ENCODE measurements at places on chromosomes 16 and 17.

- no peak for DNase-seq
These were observed 2.0 kb upstream of the NOB1 start for GRCh38 chr16:69756705-69757104.

GRCh38 chr17:35545150-35545549 is 7.7 kb upstream of the SLFN12L start:
- DNase-seq = no peak

GRCh38 chr17:65047941-65048340 is 8.6 kb downstream of the GNA13 start:
- no peak for DNase-seq

GRCh38 chr17:41334385-41335305 is 16.0 kb downstream of the KRT33A start:
- no peak for DNase-seq

DNA sequence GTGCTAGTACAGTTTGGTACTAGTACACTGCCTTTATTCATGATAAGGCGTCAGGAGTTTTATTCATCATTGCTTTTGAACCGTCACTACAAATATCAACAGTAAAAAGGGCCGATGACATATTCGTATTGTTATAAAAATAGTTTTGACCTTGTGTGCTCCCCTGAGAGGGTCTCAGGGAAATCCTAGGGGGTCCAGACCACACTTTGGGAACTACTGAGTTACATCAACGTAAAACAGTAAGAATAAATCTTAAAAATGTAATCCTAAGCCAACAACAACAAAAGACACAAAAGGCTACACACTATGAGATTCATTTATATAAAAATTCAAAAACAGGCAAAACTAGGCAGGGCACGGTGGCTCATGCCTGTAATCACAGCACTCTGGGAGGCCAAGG is 11.2 kb downstream of the MYH10 start:
- no peak for DNase-seq

DNA sequence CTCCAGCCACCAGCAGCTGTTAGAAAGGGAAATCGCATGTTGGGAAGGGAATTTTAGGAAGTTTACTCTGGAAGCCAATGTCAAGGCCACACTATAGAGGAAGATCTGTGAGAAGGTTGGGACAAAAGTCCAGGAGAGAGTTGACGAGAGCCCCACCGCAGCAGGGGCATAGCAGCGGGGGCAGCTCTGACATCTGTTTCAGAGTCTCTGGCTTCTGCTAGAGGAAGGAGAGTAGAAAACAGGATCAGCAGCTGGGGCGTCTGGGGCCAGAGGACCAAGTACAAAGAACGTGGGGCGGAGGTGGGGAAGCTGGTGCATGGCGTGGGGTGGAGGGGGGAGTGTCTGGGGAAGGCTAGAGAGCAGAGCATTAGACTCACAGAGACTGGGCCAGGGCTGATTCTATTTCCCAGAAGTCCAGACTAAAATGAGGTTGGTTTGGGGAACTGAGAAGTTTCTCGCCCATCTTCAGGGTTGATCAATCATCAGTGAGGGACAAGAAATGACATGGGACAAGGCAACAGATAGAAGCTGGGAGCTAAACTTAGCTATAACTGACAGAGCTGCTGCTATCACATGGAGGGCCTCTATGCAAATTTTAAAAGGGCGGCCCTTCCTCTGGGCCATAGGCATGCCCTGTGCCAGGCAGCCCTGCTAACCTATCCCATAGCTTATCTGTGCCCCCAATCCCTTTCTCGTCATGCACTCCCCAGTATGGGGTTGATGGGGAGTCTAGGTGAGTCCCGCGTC is 1.2 kb downstream of the RABEP2 start:
- DNase-seq = no peak

DNA sequence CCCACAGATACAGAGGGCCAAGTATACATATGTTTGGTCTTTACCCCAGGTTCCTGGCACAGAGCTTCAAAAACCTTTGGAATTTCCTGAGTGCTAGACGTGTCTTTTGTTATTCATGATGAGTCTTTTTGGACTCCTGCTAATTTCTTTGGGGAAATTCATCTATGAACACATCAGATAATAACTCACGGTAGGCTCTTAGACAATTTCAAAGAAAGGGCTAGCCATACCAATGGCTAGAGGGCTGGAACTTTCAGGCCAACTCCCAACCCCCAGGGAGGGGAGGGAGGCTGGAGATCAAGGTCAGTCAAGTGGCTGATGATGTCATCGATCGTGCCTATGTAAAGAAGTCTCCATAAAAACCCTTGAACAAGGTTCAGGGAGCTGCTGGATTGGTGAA is 101.9 kb downstream of the STX8 start:
- DNase-seq = no peak

- no peak for DNase-seq
These were observed 82.5 kb upstream of the TNRC6C start for GRCh38 chr17:77875881-77876509.

GRCh38 chr17:19368229-19368628 is 5.7 kb upstream of the B9D1 start:
- DNase-seq = no peak

GRCh38 chr17:33511670-33512069 is 218.6 kb upstream of the ASIC2 start:
- no peak for DNase-seq

DNA sequence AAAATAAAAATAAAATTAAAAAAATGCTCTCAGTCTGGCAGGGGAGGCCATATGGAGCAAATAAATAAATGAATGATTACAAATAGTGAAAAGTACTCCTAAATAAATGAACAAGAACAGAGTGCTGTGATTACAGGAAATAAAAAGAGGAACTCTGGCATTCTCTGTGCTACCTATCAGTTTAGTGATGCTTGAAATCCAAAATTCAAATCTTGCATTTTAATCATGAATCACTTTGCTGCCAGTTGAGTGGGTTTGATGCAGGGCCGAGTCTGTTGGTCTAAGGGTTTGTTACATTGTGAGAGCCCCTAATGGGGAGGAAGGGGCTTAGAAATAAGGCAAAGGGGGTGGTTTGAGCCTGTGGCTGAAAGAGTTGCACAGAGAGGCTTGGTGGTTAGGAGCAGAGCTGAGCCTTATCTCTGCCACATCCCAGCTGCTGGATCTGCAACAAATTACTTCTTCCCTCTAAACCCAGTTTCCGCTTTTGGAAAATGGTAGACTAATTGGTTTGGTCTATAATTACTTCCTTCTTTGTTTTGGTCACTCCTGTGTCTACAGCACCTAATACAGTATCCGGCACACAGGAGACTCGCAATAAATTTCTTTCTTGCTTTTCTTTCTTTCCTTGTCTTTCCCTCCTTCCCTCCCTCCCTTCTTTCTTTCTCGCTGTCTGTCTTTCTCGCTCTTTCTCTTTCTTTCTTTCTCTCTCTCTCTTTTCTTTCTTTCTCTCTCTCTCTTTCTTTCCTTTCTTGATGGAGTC is 6.3 kb upstream of the ABCC1 start:
- no peak for DNase-seq

All from NCI-H1436 treated with DMSO at 0.1 percent for 48 hours (cell line).